Osteocyte (in vitro differentiated cells): ENCODE measurements at places on chromosomes 6 and 20. TPM values are rescaled to one million over a fixed set of nuclear protein-coding genes. Genes with fewer than 3 reads are reported as not detected.

DNA sequence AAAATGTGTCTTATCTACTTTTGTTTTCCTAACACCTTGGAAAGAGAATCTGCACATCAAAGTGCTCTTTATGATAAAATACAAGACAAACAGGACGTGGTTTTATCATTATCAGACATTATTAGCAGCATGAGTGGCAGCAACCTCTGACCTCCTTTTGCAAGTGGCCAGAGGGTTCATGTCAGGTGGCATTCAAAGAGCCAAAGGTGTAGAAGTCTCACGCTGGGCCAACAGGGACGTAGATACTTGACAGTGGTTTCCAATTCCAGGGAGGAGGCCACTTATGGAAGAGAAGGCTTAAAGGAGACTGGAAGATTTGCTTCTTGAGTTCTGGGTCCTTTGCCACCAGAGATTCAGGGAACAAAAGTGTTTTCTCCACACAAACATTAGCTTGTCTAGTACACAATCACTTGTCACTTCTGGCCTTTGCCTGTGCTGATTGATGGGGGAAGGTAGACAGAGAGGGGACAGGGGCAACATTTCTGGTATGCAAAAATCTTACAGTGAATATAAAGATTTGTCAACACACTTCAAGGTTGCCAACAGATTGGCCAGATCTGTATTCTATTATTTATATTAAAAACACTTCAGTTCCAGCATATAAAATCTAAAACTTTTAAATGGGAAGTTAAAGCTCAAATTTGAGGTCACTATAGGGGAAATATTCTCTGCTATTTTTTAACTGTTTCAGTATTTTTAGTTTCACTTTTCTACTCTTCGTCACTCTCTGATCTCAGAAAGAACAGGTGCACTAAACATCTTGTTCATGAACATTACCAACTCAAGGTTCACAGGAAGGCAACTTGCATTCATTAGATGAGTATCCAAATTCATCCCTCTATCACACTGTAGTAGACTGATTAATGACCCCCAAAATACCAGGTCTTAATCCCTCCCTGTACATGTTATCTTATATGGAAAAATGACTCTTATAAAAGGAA, 52.1 kb upstream of the FBXO30 start:
- no peak for DNase-seq
- H3K36me3 ChIP-seq, result no peaks in the 10 kb centered on the region
- no peak overlapping the region for H3K4me3 ChIP-seq

- no peaks in the 10 kb centered on the region for H3K27me3 ChIP-seq
- H3K4me3 ChIP-seq, result peak overlapping the region; percentile 20
- H3K4me1 ChIP-seq, result peaks cover 53% of the 10 kb centered on the region
- peaks cover 3% of the 10 kb centered on the region for H3K36me3 ChIP-seq
- peak overlapping the region; percentile 96 for H3K27ac ChIP-seq
Measured at GRCh38 chr6:112298021-112298745, 43.8 kb upstream of the LAMA4 start.

DNA sequence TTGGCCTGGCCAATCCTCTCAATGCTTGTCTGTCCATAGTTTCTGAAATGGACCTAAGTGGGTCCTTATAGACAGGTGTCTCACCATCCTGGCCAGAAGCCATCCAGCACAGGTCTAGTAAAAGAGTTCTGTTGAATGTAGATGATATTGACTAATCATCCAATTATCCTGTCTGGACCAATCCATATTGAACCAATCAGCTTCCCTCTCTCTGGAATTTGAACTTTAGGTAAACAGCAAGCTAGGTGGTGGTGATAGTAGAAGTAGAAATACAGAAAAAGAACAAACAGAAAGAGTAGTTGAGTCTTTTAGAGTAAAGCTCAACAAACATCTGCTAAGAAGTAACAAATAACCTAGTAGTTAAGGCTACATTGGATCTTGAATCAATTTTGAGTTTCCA, 9.5 kb upstream of the PNRC1 start:
- H3K36me3 ChIP-seq, result no peaks in the 10 kb centered on the region
- no peak for DNase-seq
- no peak overlapping the region for H3K27ac ChIP-seq
- H3K4me3 ChIP-seq, result no peak overlapping the region
- peaks cover 11% of the 10 kb centered on the region for H3K4me1 ChIP-seq

Gene FOXC1
- total RNA-seq, result 106 and 108 TPM in 2 replicates

GRCh38 chr6:155397172-155397705, 58.4 kb downstream of the NOX3 start:
- H3K4me3 ChIP-seq, result no peak overlapping the region
- H3K4me1 ChIP-seq, result no peaks in the 10 kb centered on the region
- no peak for DNase-seq
- H3K36me3 ChIP-seq, result no peaks in the 10 kb centered on the region
- no peaks in the 10 kb centered on the region for H3K27me3 ChIP-seq

Gene BEND3
- 4.4 and 4.5 TPM in 2 replicates for total RNA-seq

Gene ULBP1
- 10.7 and 11.5 TPM in 2 replicates for total RNA-seq

Gene TMEM170B
- total RNA-seq, result 3.5 and 3.7 TPM in 2 replicates
